ENCODE measurements at places on chromosomes 1 and 21.

DNA sequence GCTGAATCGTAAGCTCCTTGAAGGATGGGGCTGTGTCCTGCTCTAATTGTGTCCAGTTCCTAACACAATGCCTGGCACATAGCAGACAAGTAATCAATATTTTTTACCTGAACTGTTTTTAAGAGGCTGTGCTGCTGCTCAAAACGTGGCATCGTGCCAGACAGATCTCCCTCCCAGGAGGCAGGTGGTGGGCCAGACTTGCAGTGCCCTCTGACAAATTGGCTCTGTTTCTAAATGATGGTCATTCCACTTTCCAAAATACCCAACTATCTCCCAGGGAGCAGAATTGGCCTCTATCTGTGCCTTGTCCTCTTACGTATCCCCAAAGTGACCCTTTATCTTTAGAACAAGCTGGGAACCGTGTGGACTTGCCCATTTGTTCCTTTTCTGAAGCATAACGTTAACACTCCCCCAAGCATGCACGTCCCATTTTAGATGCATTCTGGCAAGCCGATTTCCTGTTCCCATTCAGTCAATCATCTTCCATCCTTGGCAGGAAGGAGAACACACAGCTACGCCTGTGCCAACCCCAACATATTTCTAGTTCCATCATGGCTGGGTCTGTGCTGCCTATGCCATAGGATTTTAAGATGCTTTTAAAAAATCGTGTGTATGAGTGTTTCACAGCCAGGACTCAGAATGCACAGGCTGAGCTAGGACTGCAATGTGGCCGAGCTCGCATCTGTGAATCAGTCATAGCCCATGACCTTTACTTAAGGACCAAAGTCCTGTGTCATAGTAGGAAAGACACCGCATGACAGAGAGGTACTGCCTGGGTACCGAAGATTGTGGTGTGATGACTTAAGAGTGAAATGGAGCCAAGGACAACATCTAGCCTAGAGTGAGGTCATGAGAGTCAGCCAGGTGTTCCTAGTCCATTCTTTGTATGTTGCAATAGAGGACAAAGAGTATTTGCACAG is 408.6 kb downstream of the PRDM2 start:
- DNase-seq, result no peak

GRCh38 chr1:72637593-72637992 is 355.3 kb upstream of the NEGR1 start:
- peak; percentile 17 for DNase-seq

DNA sequence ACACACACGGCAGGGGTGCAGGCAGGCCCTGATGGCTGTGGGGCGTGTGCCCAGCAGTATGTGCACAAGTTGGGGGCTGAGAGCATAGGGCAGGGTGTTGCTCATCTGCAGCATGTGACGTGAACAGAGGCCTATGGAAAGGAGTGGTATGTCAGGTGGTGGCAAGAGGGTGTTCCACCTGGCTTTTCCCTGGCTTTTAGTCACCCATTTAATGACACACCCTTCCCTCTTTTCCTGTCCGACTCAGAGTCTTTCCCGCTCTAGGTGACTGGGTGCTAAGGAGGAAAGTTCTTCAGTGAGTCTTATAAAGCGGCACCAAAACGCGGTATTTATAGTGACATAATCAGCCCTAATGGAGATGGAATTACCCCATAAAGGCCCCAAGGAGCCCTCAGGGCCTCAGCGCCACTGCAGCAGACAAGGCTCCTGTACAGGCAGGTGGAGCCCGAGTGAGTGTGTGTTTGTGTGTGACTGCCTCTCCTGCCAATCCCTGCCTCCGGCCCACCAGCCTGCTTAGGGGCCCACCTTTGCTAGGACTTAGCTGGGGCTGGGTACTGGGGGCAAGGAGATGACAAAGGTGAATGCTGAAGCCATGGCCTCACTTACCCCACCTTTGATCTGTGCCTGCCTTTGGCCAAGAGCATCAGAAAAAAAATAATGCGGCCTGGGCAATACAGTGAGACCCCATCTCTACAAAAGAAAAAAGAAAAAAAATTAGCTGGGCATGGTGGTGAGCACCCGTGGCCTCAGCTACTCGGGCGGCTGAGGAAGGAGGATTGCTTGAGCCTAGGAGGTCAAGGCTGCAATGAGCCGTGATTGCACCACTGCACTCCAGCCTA is 3.3 kb upstream of the EPHA2 start:
- no peak for DNase-seq

DNA sequence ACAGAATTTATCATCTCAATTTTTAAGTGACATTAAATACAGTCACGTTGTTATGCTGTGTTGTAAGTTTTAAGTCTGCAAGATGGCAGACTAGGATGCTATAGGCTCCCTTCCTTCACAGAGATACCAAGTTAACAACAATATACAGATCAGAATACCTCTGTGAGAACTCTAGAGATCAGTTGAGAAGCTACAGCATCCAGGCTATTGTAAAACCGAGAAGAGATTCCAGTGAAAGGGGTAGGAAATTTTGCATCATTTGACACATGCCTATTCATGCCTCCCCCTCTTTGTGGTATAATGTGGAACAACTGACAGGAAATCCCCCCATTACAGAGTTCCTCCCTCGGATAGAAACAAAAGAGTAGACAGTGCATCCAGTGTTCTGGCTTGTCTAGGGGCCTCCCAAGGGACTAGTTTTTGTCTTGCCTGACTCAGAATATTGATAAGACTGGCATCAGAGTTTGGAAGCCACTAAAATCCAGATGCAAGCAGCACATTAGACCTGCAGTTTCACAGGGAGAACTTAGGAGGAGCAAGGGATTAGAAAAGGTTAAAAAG is 80.6 kb downstream of the LBR start:
- no peak for DNase-seq

GRCh38 chr1:113887402-113888175 is at the start of gene BCL2L15:
BCL2L15 (minus strand) TSS chr1:113887581; CDS start chr1:113887375, 206 bp downstream.
- no peak for DNase-seq

GRCh38 chr1:96887501-96887900 is 165.9 kb downstream of the PTBP2 start:
- DNase-seq, result no peak

- no peak for DNase-seq
Observed at GRCh38 chr1:185767508-185768120, 33.4 kb downstream of the HMCN1 start.

DNA sequence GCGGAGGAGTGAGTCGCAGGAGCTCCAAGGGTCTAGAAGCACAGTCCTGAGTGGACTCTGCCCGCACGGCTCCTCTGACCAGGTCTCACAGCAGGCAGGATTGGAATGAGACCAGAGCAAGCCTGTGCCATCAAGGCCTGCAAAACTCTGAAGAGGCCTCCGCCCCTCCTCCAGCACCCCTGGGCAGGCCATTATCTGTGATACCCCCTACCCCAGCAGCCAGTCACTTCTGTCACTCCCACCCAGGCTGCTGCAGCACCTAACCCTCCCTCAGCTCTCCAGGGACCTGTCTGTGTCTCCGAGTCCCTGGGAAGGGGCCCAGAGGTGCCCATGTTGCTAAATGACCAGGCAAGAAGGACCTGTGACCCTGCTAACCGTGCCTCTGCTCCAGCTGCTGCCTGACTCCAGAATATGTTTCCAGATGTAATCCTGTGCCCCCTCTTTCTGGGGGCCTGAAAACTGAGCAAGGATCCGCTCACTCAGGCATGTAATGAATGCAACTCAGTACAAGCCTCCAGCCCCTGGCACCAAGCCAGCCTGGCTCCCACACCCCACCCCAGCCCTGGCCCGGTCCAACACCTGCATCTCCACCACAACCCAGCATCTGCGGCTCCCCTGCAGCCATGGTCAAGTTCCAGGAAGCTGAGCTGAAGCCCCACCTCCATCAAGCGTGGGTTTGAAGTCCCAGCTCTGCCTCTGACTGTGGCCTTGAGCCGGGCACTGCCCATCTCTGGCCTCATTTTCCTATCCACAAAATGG is 22.1 kb upstream of the COL16A1 start:
- DNase-seq, result no peak

- DNase-seq, result no peak
Observed at GRCh38 chr1:115088115-115088778, 1.1 kb downstream of the TSPAN2 start.

DNA sequence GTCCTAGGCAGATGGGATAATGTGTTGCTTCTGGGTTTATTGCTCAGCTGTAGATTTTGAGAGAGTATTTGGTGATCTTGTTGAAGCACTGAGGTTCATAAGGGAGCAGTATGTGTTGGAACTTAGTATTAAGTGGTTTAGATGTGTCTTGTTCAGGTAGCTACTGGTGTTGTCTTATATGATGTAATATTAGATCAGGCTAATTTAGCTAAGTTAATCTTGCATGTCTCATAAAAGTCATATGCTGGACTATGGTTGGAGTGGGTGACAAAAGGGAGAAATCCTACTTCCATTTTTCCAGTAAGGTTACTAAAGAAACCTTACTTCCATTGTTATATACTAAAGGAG is 196.4 kb downstream of the CLEC20A start:
- DNase-seq, result no peak

GRCh38 chr1:232377494-232377770 is 252.5 kb downstream of the SIPA1L2 start:
- no peak for DNase-seq

- no peak for DNase-seq
Observed at GRCh38 chr1:25110485-25110884, 121.8 kb downstream of the SYF2 start.

DNA sequence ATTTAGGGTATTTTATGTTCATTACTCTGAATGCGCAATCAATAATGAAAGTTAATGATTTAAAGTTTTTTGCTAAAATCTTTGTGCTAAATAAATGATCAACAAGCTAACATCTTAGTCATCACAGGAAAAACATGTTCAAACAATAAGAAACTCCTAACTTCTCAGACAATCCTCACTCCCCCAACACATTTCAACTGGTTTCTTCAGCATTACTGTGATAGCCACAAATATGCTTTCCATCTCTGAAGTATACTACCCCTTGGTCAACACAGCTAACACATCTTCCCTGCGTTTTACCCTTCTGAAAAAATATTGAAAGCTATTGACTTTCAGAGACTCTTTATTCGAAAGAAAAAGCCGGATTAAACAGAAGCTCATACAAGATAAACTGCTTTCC is 85.8 kb downstream of the ZNF644 start:
- DNase-seq, result no peak

DNA sequence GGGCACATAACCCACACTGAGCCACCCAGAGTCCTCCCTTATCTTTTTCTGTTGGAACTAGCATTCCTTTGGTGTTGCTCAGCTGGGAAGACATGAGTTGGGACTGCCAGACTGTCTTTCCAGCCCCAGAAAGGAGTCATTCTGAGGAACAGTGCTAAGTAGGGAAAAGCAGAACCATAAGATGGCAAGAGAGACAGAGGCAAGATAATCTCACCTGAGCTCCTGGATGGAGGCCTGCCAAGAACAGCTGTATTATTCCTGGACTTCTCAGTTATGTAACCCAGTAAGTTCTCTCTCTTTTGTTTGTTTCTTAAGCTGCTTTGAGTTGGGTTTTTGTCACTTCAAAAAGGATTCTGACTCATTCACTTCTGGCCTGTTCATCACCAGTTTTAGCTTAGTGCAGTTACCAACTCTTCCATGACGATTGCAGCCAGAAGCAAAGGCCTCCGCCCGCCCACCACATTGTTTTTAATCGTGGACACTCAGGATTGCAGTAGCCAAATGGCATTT is 134.4 kb downstream of the OMA1 start:
- DNase-seq, result no peak

DNA sequence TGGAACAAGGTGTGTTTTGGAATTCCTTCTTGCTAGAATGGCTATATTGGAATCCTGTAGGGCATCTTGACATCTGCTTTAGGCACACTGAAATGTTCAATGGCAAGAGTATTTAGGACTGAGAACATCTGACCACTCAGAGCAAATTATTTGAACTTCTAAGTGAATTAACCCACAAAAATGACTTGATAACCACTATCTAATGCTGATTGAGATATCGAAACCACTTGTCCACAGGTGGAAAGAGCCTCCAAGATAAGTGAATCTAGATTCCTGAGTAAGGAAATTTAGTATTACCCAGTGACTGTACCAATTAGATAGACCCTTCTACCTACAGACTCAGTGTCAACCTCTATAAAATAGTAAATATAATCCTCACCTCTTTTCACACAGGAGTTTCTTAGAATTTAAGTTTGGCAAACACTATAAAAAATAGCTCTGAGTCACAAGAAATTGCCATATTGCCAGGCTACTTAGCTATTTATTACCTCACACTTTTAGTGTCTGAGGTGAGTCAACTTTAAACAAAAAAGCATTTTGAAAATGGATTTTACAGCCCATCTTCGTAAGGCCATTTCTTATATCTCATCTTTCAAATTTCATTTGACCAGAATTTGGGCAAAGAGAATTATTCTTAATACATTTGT is 421.8 kb downstream of the PTBP2 start:
- DNase-seq, result no peak

DNA sequence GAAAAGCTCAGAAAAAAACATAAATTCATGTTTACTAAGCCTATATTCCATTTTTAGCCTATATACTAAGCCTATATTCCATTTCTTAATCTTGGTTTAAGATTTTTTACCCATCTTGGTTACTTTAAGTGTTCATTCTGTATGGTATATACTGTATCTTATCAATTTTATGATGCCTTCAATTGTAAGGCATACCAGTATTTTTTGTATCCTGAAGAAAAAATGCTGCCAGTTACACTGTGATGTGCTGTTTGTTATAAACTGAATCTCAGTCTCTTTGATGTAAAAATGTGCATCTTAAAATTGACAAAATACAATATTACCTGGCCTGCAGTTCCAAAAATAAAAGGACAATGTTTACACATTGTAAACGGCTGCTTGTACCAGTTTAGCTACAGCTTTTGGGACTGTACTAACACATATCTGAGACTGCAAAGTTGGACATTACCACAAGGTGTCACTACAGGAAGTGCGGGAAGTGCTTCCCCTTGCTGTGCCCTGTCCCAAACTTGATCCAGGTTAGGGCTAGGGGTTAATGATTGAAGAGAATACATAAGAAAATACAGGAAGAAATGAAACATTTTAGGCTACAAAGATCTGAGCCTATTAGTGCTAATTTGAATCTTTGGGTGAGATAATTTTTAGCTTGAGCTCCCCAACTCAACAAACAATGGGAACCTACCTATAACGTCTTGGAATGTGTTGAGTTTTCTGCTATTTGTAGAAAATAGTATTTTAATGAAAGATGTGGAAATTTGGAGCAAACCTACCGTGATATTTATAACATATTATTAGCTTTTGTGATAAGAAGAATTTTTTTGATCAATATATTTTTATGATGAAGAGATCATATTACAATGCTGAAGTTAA is 108.9 kb downstream of the LBR start:
- peak; percentile 15 for DNase-seq

Data from neuronal stem cell (in vitro differentiated cells).